Spinal cord (tissue), 10 donors: ENCODE measurements at places on chromosomes 2 and 18. TPM values are rescaled to one million over a fixed set of nuclear protein-coding genes. Genes with fewer than 3 reads are reported as not detected.

DNA sequence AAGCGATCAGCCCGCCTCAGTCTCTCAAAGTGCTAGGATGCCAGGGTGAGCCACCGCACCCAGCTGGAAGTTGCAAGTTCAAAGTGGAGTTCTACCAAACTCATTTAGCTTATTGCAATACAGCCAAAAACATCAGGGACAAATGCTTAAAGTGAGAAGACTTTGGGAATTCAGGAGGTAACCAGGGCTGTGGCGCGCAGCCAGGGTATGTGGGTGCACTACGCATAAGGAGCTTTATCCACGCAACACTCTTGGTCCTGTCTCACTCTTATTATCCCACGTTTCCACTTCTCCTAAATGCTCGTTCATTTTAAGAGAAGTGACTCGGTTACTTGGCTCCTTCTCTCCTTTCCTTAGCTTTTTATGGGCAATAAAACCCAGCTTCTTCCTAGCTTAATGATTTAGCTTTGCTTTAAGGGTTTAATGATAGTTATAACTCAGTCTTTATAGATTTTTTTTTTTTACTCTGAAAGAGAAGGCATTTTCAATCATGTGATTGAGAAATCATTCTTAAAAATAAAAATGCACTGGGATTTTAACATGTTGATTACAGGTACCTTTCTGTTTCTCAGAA lies 199.8 kb downstream of the KCNE4 start:
- no peaks in the 10 kb centered on the region for H3K4me1 ChIP-seq
- H3K36me3 ChIP-seq = no peaks in the 10 kb centered on the region
- no peak overlapping the region for H3K27ac ChIP-seq
- no peak for DNase-seq
- H3K4me3 ChIP-seq = no peak overlapping the region
- no peaks in the 10 kb centered on the region for H3K27me3 ChIP-seq

DNA sequence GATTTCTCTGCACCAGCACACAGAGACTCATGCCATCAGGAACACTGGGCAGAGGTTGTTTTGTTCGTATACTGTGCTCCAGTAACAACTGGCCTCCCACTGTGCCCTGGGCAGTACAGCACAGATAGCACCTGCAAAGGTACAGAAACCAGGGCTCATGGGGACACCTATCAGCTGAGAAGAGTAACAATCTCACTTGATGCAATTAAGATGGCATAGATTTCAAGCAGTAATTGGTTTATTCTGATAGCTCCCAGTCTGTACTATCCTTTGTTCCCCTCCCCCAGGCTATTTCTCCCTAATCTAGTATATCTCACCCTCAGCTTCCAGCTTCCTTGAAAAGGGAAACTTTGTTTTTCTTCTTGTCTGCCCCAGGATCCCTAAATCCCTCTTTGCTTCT lies 343.9 kb upstream of the MMADHC start:
- H3K4me3 ChIP-seq = no peak overlapping the region
- H3K4me1 ChIP-seq = no peaks in the 10 kb centered on the region
- H3K36me3 ChIP-seq = no peaks in the 10 kb centered on the region
- H3K27ac ChIP-seq = no peak overlapping the region

- no peak overlapping the region for H3K4me3 ChIP-seq
- DNase-seq = no peak
- H3K4me1 ChIP-seq = no peaks in the 10 kb centered on the region
- H3K36me3 ChIP-seq = no peaks in the 10 kb centered on the region
These were observed 137.9 kb downstream of the RDH14 start for GRCh38 chr2:18422432-18423165.

DNA sequence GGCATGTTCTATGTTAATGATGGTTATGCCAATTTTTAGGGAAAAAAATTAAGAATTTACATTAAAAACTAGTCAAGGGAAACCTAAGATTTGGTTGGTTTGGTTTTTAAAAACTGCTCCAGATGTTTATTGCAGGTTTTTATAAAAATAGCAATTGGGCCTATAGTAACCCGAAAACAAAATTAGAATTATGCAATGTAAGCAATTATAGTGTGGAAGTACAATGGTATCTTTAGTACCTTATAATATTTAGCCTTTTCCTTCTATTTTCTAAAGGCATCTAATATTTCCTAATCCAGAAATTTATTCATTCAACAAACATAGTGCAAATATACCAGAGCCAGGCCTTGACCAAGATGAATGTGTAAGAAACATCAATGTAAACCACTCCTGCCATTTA lies 27.3 kb downstream of the CACNB4 start:
- DNase-seq = no peak
- no peaks in the 10 kb centered on the region for H3K27me3 ChIP-seq
- H3K27ac ChIP-seq = no peak overlapping the region
- no peaks in the 10 kb centered on the region for H3K4me1 ChIP-seq

- H3K36me3 ChIP-seq = no peaks in the 10 kb centered on the region
- H3K4me3 ChIP-seq = no peak overlapping the region
- no peaks in the 10 kb centered on the region for H3K27me3 ChIP-seq
- H3K4me1 ChIP-seq = no peaks in the 10 kb centered on the region
- H3K27ac ChIP-seq = no peak overlapping the region
These were observed 79.1 kb downstream of the PLCL1 start for GRCh38 chr2:197883354-197884032.

Gene FOXD4L1
- 0.17 TPM for total RNA-seq

GRCh38 chr2:40027968-40028367 lies 248.9 kb upstream of the THUMPD2 start:
- no peaks in the 10 kb centered on the region for H3K36me3 ChIP-seq
- no peak overlapping the region for H3K27ac ChIP-seq
- DNase-seq = no peak

DNA sequence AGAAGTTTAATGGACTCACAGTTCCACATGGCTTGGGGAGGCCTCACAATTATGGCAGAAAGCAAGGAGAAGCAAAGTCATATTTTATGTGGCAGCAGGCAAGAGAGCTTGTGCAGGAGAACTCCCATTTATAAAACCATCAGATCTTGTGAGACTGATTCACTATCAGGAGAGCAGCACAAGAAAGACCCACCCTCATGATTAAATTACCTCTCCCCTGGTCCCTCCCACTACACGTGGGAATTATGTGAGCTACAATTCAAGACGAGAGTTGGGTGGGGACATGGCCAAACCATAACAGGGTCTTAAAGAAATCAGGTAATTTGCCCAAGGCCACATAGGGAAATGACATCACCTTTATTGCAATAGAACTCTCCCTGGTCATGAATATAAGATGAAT lies 1073.3 kb upstream of the ACVR2A start:
- H3K4me3 ChIP-seq = no peak overlapping the region
- H3K36me3 ChIP-seq = no peaks in the 10 kb centered on the region
- no peaks in the 10 kb centered on the region for H3K27me3 ChIP-seq
- DNase-seq = no peak
- H3K27ac ChIP-seq = no peak overlapping the region

Gene SLC9A2
- total RNA-seq = 1.0 TPM

Gene ANKRD62
- total RNA-seq = 0.10 TPM

DNA sequence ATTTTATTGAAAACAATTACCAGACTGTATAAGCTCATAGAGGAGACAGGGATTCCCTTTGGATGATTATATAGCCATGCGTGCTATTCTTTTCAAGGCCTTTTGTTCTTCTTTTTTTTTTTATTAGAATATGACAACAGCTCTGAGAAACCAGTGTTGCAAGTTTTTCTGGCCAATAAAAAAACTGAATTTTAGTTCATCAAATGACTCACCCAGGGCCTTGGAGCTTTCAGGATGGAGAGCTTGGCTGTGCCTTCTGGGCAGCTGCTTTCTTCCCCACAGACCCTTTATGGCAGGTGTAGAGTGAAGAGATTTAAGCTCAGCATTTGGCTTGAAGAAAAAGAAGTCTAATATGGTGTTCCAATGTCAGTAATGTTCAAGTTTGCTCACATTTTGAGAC lies 497.9 kb upstream of the FANCL start:
- no peak for DNase-seq
- no peaks in the 10 kb centered on the region for H3K4me1 ChIP-seq
- H3K27me3 ChIP-seq = no peaks in the 10 kb centered on the region
- H3K4me3 ChIP-seq = no peak overlapping the region
- H3K27ac ChIP-seq = no peak overlapping the region

Gene VWA3B
- 1.5 TPM for total RNA-seq

- no peak overlapping the region for H3K4me3 ChIP-seq
- DNase-seq = no peak
- no peak overlapping the region for H3K27ac ChIP-seq
- H3K27me3 ChIP-seq = no peaks in the 10 kb centered on the region
These were observed 52.8 kb downstream of the EIF5B start for GRCh38 chr2:99389946-99390345.

DNA sequence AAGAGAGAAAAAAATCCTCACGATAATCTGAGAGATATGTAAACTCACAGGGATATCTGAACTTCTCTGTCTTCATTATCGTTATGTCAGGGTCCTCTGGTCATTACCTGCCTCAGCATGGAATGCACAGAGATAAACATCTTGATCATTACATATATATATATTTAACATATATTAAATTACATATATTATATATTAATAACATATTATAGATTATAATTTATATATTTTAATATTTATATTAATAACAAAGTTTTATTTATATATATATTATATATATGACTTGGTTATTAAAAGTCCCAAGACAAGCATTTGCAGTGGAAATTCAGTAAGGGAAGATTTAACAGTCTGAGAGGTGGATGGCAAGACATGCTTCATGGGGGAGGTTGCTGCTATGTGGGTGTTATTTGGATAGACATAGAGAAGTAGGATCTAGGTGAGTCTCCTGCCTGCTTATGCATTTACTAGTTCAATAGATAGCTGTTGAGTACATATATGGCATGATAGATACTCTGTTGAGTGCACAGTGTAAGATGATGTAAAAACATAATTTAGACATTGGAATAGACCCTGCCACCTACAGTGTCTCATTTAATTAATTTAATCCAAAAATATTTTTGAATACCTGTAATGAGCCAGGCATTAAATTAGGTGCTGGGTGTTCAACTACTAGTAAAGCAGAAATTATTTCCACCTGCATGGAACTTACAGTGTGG lies 255.2 kb downstream of the RAD51AP2 start:
- H3K4me3 ChIP-seq = no peak overlapping the region
- H3K27me3 ChIP-seq = no peaks in the 10 kb centered on the region
- no peak overlapping the region for H3K27ac ChIP-seq
- no peaks in the 10 kb centered on the region for H3K36me3 ChIP-seq
- DNase-seq = no peak

DNA sequence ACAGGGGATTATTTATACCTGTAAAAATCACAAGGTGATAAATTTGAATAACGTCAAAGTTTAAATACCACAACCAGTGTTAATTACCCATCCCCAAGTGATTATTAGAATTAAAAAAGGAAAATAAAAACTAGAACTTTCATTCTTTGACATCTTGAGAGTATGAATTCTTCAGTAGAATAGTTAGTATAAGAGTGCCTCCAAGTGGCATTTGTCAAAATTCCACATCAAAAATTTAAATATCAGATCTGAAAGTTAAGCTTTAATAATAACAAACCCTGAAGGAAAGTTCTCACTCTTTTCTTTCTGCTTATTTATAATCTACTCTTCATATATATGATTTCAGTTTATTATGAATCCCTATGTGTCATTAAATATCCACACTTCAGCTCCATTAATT lies 273.7 kb upstream of the KYNU start:
- DNase-seq = peak; percentile 13
- no peak overlapping the region for H3K4me3 ChIP-seq
- no peaks in the 10 kb centered on the region for H3K27me3 ChIP-seq
- H3K4me1 ChIP-seq = no peaks in the 10 kb centered on the region
